Skin of body (tissue), 3 donors: ENCODE measurements at places on chromosomes 5 and 9. TPM values are rescaled to one million over a fixed set of nuclear protein-coding genes. Genes with fewer than 3 reads are reported as not detected.

RMND5B gene
- total RNA-seq = 20.0 TPM

SHLD3 gene
- total RNA-seq = 4.2 TPM

EQTN gene
- total RNA-seq = 1.4 TPM

ROR2 gene
- 12.0 TPM for total RNA-seq

TMEM252 gene
- not detected for total RNA-seq

ECM2 gene
- total RNA-seq = 77.1 TPM

BARHL1 gene
- total RNA-seq = not detected

CANX gene
- total RNA-seq = 263 TPM

GPX8 gene
- total RNA-seq = 61.1 TPM

LTC4S gene
- total RNA-seq = 1.5 TPM

TNC gene
- total RNA-seq = 43.4 TPM

KCTD16 gene
- total RNA-seq = 0.20 TPM

GARIN3 gene
- not detected for total RNA-seq

LCN12 gene
- total RNA-seq = not detected

MSX2 gene
- total RNA-seq = 10.9 TPM
